ENCODE measurements at places on chromosomes 13 and 19.

GRCh38 chr19:813219-814151, 8.3 kb downstream of the PLPPR3 start:
- DNase-seq: no peak

DNA sequence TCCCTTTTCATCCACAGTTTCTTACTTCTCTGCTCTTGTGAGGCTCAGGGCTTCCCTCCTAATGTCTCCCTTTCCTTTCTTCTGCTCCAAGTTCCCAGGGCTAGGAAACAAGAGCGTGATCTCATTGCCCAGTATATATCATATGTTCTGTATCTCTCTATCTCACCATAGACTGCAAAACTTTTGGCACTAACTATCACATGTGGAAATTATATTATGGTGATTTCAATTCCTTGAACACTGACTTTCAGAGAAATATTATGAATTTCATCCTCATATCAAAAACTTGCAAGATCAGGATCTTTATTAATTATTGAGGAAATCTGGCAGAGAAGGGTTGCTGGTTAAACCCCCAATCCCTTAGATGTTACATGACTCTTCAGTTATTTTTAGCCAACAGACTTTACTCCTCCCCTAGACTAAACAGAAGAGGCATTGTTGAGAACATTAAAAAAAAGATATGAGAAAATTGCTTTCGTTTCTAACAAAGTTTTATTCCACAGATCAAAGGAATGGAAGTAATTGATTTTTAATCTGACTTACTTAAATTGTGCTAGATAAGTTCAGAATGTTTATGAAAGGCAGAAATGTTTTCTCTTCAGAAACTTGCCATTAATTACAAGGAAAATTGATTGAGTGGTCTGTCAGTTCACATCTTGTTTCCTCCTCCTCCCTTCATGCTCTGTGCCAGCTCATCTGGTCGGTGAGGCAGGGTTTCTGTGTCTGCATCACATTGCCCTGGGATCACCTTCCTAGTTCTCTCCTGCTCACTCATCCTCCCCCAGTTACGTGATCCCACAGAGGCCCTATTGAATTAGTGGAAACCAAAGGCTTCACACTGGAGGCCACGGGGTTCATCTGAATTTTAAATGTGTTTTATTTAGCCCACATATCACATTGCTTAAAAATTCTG, 378.5 kb downstream of the LMO7 start:
- no peak for DNase-seq

DNA sequence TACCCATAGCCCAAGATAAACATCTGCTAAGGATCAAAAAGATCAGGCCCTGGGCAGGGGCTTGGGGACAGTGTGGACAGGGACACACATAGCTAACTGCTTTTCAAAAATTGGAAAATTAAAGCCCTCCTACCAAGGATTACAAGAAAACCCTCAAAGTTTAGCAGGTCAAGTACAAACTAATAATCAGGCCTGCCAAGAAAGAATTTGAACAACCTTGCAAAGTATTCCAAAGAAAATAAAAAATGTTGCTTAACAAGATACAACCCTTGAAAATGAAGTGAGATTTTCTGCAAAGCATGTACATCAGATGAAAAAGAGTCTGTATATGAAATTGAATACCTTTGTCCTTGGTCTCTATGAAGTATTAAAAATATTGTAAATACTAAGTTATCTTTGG, 67.3 kb downstream of the KLF12 start:
- no peak for DNase-seq

DNA sequence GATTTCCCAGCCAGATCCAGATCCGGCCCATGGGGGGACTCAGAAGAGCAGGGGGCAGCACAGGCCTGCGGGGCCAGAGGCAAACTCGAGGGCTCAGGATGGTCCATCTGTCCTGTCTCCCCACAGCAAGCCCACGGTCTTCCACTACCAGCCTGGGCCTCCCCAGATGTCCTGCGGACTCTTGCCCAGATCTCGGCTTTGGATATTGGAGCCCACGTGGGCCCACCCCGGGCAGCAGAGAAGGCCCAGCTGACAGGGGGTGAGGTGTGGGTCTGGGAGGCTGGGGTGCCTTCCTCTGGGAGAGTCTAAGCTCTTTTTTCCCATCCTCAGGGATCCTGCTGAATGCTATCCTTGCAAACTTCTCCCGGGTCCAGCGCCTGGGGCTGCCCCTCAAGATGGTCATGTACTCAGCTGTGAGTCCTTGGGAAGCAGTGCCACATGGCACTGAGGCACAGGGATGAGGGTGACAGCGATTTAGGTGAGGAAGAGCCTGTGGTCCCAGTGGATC, 3.4 kb downstream of the ACP4 start:
- DNase-seq: no peak

DNA sequence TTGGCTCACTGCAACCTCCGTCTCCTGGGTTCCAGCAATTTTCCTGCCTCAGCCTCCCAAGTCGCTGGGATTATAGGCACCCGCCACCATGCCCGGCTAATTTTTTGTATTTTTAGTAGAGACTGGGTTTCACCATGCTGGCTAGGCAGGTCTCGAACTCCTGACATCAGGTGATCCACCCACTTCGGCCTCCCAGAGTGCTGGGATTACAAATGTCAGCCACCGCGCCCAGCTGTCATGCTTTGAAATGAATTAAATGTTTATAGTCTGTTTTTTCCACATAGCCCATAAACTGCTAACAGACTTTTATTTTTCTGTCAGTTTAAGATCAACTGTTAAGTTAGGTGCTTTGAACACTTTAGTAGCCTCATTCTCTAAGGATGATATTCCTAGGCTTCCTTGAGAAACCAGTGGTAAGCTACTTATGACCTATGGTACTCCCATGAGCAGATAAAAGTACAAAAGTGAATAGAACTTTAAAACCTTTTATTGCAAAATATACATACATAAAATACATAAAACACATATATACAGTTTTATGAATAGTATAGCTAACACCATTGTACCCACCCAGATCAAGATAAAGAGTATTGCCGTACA, 13.6 kb downstream of the TPP2 start:
- no peak for DNase-seq

GRCh38 chr19:3801412-3802096, 15.4 kb upstream of the MATK start:
- DNase-seq: no peak

- peak; percentile 70 for DNase-seq
Observed at GRCh38 chr19:12092065-12092867, 27.7 kb downstream of the ZNF844 start.

- peak; percentile 56 for DNase-seq
Observed at GRCh38 chr19:48991873-48992580, 1.1 kb downstream of the GYS1 start.

DNA sequence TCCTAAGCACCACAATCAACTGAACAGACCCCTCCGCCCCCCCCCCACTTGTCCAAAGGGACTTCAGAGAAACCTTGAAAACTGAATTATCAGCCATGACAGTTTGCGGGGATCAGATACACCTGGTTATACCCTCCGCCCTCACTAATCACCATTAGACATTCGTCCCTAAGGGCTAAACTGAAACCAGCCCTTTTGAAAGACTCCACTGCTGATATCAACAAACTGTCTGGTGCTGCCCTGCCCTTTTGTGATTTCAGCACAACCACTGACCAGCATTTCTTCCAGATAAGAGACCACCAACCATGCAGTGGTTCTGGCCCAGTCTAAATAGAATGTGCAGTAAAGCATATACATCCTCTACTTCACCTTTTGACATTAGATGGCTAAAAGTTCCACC, 1422.9 kb downstream of the EFNB2 start:
- no peak for DNase-seq

DNA sequence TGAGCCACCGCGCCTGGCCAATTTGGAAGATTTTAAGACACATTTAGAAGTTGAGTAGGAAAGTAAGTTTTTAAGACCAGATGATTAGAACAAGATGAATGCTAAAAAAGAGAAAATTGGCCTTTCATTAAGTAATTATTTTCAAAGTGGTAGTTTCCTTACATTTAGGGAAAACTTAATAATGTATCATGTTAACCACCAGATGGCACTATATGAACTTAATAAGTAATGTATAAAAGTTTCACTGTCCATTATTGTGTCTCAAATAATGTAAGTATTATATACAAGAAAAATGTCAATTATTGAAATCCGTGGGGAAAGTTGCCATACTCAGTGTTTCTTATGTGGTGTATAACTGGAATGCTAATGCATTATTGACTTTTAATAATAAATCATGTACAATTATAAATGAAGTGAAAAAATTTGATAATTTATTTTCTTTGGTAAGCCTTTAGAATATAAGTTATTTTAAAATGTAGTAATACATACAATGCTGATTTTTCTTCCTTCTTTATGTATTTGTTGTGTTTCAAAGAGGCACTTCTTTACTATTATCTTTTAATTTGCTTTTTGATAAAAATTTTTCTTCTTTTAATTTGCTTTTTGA, 29.2 kb downstream of the COG6 start:
- no peak for DNase-seq

DNA sequence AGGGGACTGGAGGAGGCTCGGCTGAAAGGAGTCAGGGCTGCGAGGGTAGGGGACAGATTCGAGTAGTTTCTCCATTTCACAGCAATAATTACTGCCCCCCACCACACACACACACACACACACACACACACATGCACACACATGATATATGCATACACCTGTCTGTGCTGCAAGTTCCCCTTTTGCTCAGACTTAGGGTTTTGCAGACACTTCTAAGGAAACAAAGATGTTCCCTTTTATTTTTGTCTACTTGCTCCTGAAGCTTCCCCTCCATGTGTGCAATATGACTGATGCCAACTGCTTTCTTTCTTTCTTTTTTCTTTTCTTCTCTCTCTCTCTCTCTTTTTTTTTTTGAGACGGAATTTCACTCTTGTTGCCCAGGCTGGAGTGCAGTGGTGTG, 13.4 kb downstream of the MBD3L2B start:
- no peak for DNase-seq

DNA sequence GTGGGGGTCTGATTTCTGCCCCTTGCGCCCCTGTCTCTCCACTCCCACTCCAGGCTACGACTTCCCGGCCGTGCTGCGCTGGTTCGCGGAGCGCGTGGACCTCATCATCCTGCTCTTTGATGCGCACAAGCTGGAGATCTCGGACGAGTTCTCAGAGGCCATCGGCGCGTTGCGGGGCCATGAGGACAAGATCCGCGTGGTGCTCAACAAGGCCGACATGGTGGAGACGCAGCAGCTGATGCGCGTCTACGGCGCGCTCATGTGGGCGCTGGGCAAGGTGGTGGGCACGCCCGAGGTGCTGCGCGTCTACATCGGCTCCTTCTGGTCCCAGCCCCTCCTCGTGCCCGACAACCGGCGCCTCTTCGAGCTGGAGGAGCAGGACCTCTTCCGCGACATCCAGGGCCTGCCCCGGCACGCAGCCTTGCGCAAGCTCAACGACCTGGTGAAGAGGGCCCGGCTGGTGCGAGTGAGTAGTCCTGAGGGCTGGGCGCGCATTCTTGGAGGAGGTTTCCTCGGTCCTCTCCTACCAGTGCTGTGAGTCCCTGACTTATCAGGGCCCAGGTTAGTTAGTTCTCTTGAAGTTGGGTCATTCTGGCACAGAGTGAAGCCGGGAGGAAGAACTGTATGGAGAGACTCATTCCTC, 12.7 kb downstream of the EHD2 start:
- DNase-seq: no peak

GRCh38 chr13:21528616-21529015, 69.5 kb upstream of the ZDHHC20 start:
- DNase-seq: no peak

GRCh38 chr19:38170334-38170733, 53.7 kb downstream of the DPF1 start:
- DNase-seq: no peak

GRCh38 chr19:52274191-52274590, 4.8 kb downstream of the ZNF766 start:
- no peak for DNase-seq

- no peak for DNase-seq
Observed at GRCh38 chr19:2477141-2477710, 1.3 kb downstream of the GADD45B start.

- DNase-seq: no peak
Observed at GRCh38 chr13:76038920-76039716, 403.0 kb downstream of the LMO7 start.

- DNase-seq: peak; percentile 11
Observed at GRCh38 chr13:94712812-94713560, 641 bp upstream of the SOX21 start.

Data from AG09319 (cell line).